ENCODE measurements at places on chromosomes 3 and 15.

DNA sequence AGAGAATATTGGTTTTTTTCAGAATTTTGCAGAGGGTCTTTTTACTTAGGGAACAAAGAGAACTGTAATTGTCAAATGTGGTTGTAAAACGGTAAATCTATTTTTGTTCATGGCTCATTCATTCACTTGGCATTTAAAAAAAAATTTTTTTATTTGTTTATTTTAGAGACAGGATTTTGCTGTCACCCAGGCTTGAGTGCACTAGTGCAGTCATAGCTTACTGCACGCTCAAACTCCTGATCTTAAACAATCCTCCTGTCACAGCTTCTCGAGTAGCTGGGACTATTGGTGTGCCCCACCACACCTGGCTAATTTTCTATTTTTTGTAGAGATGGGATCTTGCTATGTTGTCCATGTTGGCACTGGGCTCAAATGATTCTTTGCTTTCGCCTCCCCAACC, 301.8 kb downstream of the LPP start:
- DNase-seq, result no peak

DNA sequence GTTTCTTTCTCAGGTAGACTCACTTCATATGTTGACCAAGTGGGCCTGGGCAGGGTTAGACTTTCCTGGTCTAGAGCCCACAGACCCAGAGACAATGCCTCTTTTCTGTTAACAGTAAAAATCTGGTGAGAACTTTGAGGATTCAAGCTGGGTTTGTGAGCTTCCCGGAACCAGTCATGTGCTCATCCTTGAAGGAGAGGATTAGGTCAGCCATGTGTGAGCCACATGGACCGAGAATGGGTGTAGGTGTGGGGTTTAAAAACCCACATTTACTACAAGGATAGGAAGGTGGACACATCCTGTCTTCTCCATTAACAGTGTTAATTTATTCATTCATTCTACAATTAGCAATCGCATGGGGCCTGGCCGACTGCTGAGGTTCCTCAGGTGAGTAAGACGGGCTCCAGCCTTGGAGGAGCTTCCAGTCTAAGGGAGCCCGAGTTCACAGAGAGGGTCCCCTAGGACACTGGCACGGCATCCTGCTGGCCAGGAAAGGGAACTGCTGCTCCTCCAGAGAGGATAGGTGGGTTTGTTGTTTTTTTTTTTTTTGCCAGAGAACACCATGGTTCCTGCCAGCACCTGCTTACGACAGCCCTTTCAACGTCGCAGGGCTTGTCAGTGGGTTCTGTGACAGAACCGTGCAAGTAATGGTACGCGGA, 69.0 kb downstream of the SQOR start:
- DNase-seq, result no peak

- DNase-seq, result no peak
These were observed 23.9 kb upstream of the XIRP1 start for GRCh38 chr3:39216176-39216790.

GRCh38 chr15:26571346-26571745, 201.5 kb downstream of the GABRB3 start:
- DNase-seq, result no peak

GRCh38 chr3:12891985-12892839, 50.8 kb upstream of the RPL32 start:
- peak; percentile 33 for DNase-seq

GRCh38 chr3:152870027-152870426, 35.1 kb downstream of the P2RY1 start:
- DNase-seq, result no peak

DNA sequence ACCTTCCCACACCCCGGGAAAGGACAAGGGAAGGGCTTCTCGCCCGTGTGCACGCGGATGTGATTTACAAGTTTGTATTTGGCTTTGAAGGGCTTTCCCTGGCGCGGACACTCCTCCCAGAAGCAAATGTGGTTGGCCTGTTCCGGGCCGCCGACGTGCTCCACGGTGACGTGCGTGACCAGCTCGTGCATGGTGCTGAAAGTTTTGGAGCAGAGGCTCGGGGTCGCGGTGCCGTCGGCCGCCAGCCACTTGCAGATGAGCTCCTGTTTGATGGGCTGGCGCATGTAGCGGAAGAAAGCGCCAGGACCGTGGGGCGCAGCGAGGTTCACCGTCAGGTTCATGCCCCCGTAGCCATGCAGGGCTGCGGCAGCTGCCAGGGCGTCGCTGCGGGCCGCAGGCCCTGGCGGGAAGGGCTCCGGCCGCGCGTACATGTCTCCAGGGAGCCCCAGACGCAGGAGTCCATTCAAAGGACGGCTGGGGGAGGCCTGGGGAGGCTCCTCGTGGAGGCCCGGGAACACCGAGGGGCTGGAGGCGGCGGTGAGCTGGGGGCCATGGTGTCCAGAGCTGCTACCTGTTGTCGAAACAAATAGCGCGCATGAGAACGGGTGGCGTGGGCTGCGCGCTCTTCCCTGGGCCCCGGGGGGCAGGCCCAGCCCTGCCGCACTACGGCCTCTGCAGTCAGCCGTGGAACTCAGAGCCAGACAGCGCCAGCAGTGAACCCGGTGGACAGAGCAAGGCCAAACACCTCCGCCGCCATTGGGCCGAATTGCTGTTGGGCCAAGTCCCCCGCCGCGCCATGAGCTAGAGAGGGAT, 10.2 kb downstream of the ZIC4 start:
- no peak for DNase-seq

DNA sequence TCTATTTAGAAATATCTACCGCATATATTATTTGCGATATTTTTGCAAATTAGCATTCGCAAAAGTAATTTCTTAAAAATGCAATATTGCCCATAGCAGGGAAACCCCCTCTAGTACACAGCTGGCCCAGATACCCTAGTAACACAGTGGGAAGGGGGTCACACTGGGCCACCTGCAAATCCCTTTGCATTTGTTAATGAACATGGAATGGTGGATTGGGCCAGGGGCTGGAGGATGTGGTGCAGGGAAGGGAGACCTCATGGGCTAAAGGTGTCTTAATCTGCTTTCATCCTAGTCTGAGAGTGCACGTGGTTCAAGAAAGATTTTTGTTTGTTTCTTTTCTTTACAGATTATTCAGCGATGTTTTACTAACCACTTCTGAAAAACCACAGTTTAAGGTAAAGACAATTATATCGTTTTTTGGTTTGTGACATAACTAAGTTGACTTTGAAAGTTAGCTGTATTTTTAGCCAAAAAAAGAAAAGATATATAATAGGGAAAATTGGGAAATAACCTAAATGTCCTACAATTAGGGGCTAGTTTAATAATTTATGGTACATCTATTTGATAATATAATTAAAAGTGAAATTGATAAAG, 30.0 kb downstream of the PDHB start:
- no peak for DNase-seq

DNA sequence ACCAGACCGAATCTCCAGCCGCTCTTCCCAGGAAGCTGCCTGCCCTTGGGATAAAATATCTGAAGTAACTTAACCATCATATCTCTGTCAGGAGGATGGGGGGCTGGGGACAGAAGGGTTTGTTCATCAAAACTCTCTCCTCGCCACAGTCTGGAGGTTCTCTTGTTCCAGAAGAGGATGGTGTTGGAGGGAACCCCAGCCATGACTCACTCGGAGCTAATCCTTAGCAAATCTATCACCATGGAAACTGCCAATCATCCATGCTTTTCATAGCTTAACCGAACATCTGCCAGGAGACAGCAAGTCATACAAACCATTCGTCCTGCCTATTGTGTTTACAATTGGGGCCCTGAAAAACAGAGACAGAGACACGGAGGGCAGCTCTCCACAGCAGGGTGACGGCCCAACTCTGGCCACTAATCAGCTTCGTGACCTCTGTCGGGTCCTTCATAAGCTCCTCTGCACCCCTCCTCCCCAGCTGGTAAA, 73.8 kb upstream of the HEG1 start:
- DNase-seq, result no peak

GRCh38 chr3:30263238-30263924, 343.0 kb upstream of the TGFBR2 start:
- no peak for DNase-seq

DNA sequence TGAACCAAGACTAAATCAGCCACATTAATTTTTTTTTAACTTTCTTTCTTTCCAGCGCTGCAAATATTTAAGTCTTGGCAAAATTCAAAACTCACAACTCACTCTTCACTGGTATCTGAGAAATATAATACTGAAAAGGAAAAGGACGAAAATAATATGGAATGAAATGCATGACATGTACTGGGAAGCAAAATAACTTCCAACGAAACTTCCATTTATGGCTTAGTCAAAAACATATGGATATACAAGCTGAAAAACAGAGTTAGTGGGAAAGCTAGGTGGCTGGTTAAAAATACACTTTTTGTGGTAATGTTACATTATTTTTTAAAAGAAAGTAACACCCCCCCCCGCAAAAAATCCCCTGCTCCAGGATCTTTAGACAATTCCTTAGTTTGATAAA, 86.1 kb downstream of the TM4SF4 start:
- DNase-seq, result no peak

- DNase-seq, result no peak
These were observed 12.9 kb upstream of the TMC3 start for GRCh38 chr15:81386947-81387346.

- DNase-seq, result peak; percentile 65
These were observed 1.1 kb downstream of the EHD4 start for GRCh38 chr15:41971089-41971894.

- DNase-seq, result no peak
These were observed 129.8 kb downstream of the SATB1 start for GRCh38 chr3:18295171-18295920.

DNA sequence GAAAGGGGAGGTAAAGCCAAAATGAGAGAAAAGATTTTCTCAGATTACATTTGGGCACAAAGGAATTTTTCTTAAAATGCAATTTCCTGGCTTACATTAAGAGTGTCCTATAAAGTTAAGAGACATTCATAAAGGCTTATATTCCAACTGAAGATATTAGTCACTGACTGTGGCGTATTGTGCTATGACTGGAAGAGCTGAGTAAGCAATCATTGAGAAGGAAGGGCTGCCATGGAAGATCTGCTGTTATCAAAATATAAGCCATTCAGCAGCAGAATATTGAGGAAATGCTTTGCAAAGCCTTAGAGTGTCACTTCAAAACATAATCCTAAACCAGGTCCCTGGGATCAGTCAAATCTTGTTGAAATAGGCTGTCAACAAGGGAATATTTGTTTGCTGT, 593.9 kb downstream of the TUSC7 start:
- DNase-seq, result no peak

GRCh38 chr15:88187195-88187594, 69.3 kb downstream of the NTRK3 start:
- DNase-seq, result no peak

- no peak for DNase-seq
These were observed 80.4 kb downstream of the CHRD start for GRCh38 chr3:184460276-184460675.

DNA sequence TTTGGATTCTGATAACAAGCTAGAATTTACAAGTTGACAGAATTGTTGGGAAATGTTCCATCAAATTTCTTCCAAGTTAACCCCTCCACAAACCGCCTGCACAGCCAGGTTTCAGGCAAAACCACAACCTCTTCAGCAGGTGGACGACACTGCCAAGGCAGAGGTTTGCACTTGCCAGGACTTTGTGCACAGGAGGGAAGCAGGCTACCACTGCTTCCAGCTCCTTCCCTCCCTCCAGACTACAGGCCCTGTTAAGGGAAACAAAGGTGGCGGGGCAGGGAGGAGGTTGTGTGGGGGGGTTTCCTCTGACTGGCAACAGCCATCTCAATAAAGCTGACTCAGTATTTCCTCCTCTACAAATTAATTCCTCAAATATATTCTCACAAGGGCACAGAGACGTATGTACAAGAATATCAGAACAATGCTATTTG, 42.2 kb downstream of the TBC1D2B start:
- no peak for DNase-seq

DNA sequence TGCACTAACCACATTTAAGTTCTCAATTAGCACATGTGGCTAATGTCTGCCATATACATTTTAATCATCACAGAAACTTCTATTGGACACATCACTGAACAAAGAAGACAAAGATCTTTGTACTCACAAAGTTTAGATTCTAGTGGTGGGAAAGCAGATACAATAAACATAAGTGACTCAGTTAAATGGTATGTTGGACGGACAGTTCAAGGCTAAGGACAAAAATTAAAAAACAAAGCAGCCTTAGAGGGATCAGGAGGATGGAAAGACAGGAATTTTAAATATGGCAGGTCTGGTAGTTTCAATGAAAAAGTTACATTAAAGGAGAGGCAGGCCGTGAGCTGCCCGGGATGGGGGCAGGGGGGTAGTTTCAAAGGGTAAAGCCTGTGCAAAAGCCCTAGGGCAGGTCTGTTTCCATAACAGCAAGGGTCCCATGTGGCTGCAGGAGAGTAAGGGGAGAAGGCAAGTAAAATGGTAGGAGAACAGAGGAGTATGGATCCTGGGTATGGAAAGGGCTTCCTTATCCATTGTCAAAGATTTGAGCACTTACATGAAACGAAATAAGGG, 220.7 kb downstream of the FHIT start:
- no peak for DNase-seq

GRCh38 chr3:69031635-69032034, 18.2 kb upstream of the EOGT start:
- no peak for DNase-seq

GRCh38 chr15:76299786-76300185, 11.5 kb downstream of the ETFA start:
- DNase-seq, result no peak

GRCh38 chr3:105997800-105998526, 129.2 kb upstream of the CBLB start:
- no peak for DNase-seq

DNA sequence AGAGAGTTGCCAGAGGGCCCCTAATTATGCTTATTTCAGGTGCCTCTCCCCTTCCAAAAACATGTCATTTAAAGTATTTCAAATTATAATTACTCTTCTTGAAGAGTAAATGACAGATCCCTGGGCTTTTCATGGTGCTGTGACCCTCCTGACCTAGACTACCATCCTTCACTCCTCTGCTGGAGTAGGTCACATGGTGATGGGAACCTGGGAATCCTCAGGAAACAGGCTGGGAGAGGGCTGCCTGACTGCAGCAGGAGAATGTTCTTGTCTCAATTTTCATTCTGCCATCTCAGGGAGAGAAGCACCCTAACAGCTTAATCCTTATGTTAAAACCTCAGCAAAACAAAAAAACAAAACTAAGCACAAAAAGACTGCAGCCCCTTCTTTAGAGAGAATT, 24.6 kb downstream of the PGBD4 start:
- DNase-seq, result no peak

- DNase-seq, result no peak
These were observed 61.3 kb downstream of the ABHD2 start for GRCh38 chr15:89149501-89150101.

DNA sequence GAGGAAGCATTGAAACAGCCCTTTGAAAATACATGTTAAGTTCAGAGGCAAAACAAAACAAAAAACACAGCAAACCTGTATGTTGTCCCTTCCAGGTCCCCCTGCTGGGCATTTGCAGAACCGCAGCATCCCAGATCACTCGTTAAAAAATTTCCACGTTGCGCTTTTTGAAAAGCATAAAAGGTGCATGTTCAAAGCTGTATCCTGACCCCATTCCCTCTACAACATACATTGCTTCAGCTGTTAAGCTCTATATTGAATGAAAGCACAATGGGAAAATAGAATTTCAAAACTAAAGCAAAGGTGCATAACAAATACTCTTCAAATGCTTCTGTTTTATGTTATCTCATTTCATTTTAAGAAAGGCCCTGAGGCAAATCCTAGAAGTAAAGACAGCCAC, 328.3 kb downstream of the THSD4 start:
- peak; percentile 16 for DNase-seq

GRCh38 chr15:62392376-62392775, 227.3 kb upstream of the C2CD4B start:
- DNase-seq, result no peak
